Psoas muscle (tissue), 8 donors: ENCODE measurements at places on chromosomes 7 and 10.

GRCh38 chr10:132967540-132967939, 25.2 kb upstream of the CFAP46 start:
- DNase-seq, result no peak

DNA sequence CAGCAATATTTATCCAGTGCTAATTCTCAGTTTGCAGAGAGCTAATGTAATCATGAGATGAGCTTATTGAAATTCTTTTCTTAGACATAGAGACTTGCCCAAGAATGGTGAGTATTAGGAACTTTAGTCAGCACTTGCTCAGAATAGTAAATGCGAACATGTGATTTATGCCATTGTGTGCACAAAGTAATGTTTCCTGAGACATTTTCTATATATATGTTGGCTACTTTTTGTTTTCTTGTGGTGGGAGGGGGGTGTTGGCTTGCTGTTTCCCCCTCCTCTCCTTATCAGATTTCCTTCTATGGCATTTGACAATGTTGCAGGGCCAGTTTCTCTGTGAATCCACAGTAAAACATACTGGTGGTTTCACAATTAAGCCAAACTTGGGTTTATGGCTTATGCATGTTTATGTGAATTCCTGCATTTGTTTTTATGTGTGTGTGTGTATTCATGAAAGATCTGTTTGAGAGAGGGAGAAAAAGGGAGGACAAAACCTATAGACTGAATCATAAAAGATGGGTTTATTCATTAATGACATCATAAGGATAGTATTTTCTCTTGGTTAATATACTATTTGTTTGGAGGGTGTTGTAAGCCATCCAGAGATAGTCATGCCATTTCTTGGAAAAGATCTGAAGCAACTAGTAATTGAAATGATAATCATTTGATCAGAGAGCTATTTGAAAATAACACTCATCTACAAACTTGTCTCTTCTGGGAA, 36.3 kb downstream of the ARID5B start:
- no peak for DNase-seq

- DNase-seq, result peak; percentile 56
These were observed 93.8 kb downstream of the CUX1 start for GRCh38 chr7:101910991-101911799.

DNA sequence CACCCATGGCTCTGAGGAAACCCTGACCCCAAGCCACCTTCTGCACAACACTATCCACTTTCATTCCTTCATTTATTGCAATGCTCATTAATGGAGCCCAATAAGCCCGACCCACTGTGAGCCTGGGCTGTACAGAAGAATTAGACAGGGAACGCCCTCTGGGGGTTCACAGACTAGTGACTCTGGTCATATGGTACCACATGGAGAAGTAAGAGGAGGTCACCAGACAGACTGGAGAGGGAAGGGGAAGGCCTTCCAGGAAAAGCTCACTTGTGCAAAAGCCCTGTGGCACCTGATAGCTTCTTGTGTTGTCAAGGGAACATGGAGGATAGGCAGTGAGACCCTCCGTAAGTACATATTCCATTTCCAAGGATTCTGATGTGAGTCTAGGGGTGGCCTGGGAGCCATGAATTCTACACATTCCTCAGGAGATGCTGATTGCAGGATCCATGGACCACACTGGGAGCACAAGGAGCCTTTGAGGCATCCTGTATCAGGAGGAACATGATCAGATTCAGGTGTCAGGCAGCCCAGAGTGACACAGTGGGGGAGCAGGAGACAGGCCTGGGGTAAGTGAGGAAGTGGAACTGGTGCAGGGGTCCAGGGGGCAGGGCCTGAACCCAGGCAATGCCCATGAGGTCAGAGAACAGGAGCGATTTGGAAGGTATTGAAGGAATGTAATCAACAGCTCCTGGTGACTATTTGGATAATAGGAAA, 19.9 kb downstream of the TMEM72 start:
- DNase-seq, result no peak

DNA sequence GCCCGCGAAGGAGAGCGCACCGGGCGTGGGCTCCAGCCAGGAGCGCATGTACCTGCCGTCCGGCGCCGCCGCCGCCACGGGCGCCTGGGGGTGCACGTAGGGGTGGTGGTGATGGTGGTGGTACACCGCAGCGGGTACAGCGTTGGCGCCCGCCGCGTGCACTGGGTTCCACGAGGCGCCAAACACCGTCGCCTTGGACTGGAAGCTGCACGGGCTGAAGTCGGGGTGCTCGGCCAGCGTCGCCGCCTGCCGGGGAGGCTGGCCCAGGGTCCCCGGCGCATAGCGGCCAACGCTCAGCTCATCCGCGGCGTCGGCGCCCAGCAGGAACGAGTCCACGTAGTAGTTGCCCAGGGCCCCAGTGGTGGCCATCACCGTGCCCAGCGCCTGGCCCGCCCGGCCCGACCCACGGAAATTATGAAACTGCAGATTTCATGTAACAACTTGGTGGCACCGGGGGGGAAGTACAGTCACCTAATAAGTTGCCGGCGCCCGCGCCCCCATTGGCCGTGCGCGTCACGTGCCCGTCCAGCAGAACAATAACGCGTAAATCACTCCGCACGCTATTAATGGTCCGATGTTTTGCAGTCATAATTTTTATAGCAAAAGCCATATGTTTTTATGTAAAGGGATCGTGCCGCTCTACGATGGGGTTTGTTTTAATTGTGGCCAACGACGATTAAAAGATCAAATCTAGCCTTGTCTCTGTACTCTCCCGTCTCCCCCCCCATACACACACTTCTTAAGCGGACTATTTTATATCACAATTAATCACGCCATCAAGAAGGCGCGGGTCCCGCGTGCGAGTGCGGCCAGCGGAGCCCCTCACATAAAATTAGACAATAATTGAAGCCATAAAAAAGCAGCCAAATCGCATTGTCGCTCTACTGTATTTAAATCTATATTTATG, at the start of gene HOXA9:
TSS of gene HOXA9 (minus strand) at position 449 of the 907 bp plus-strand sequence. CDS start at position 369, 80 bp downstream.
- peak; percentile 95 for DNase-seq

- DNase-seq, result no peak
These were observed 394.9 kb downstream of the HTR7 start for GRCh38 chr10:90462749-90463470.

DNA sequence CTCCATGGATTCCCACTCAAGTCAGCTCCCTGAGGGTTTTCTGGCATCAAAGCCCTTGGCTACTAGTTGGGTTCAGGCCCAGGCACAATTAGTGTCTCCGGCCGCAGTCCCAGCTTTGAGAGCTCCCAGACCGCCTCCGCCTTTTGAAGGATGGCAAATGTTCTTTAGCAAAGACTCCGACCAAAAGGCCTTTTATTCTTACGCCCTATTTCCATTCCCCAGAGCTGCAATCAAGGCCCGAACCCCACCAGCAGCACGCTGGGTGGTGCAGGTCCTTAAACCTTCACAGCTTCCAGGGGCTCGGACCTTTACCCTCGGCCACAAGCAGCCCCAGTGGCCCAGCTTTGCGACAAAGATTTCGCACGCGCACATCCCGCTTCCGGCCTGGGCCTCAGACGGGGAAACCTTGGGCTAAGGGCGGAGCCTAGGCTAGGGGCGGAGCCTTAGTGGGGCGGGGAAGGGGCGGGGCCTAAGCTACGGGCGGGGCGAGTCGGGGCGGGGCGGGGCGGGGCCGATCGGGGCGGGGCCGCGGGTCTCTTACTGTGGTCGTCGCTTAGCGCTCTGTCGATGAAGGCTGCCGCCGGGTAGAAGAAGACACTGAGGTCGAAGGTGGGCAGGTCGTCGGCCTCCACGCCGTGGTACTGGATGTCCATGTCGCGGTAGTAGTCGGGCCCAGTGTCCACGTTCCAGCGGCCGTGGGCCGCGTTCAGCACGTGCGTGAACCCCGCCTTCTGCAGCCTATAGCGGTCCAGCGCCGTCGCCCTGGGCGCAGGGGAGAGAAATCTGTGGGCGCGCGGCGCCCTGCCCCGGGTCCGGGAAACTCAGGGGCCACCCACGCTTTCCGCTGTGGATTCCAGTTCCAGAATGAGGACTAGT, 68.0 kb upstream of the SAMD8 start:
- peak; percentile 66 for DNase-seq

DNA sequence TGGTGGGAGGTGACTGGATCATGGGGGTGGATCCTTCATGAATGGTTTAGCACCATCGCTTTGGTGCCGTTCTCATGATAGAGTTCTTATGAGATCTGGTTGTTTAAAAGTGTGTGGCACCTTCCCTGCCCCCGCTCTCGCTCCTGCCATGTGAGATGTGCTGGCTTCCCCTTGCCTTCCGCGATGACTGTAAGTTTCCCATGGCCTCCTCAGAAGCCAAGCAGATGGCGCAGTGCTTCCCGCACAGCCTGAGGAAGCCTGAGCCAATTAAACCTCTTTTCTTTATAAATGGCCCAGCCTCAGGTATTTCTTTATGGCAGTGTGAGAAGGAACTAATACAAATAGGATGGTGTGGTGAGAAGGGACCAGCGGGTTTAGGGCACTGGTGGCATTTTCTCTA, 243.3 kb upstream of the CELF2 start:
- DNase-seq, result no peak

GRCh38 chr10:59885430-59886134, 20.8 kb downstream of the CCDC6 start:
- DNase-seq, result no peak

DNA sequence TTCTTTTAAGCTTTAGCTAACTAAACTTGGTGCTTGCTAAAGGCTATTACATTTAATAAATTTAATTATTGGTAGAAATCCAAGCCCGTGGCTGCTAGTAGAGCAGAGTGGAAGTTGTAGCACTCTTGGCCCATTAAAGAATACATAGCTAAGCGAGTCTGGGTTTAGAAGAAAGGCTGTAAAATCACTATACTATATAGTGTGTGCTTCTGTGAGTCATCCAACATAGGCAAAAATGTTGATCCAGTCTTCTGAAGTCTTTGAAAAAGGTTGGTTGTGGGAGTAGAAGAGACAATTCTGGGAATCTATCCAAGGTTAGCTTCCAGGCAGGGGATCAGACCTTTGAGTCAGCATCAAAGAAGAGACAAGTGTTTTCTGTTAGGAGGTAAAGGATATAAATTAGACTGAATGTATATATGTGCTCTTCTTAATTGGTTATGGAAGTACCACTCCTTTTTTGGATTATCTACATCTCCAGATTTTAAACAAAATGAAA, 664.2 kb downstream of the NXPH1 start:
- no peak for DNase-seq

DNA sequence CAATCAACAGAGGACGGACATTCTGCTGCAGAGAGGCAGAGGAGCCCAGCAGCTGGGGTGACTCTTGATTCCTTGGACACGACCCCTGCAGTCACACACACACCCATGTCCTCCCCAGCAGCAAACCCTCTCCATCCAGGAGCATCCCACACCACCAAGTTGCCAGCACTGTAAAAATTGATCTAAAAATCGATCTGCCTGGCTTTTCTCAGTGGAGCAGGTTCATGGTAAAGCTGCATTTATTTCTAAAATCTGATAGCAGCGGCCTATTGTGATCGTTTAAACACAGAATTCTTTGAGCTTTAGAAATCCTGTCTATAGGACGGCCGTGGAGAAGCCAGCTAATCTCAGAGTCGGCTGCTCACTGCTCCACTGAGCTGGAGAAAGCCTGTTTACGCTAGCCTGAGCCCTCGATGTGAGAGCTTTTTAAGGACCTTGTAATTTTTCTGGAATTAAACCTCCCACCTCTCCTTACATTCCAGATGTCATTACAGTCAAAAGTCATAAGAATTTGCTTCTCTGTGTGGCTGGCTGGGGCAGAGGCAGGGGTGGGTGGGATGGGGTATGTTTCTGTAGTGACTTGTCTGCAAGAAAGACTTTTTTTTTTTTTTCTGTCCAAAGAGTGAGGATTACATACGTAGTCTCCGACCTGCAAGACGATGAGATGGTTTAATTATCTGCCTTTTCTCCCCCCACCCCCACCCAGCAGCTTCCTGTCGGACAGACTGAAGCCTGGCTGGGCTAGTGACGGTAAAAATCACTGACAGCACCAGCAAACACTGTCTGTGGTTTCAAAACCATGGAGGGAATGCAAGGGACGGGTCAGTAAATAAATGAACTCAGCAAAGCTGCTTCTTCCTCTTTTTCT, 31.6 kb downstream of the TRIM8 start:
- no peak for DNase-seq

GRCh38 chr7:111931958-111932357, 274.2 kb downstream of the DOCK4 start:
- DNase-seq, result no peak
